Left forelimb (tissue), 1 donor: ENCODE measurements at places on chromosomes 4 and X.

GRCh38 chr4:185117300-185117934 lies 25.6 kb upstream of the SLC25A4 start:
- DNase-seq, result no peak

DNA sequence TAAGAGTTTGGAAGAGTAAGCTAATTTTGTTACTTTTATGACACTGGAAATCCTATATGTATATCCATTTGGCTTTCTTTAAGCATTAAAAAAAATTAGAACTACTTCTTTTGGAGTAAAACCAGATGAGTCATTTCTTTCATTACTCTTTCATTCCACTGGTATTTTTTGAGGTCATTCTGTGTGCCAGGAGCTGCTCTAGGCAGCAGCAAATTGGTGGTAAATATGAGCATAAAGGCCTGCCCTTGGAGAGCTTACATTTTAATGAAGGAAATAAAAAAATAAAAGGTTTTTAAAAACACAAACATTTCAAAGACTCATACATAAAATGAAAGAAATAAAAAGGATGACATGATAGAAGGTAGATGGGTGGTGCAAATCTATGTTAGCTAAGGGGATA lies 37.4 kb downstream of the MID1 start:
- DNase-seq, result no peak

GRCh38 chrX:72255445-72255844 lies 16.6 kb upstream of the ERCC6L start:
- no peak for DNase-seq

DNA sequence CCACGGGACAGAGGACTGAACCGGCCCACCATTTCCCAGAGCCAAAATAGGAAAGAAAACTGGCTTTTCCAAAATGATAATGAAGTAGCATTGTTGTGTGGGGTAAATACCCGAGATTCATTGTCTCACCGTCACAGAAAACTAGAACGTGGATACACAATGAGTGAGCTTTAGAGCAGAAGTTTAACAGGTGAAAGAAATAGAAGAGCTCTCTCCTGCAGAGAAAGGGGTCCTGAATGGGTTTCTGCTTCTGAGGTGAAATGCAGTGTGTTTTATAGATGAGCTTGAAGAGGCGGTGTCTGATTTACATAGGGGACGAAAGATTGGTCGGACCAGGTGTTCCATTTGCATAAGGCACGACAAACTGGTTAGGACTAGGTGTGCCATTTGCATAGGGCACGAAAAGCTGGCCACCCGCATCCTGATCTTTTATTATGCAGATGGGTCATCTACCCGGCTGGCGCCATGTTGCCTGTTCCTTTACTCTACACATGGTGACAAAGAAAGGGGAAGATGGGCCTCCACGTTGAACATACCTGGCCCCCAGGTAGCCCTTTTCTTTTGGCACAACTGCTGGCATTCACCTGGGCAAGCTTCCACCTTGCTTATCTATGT lies 118.1 kb downstream of the ATXN3L start:
- DNase-seq, result no peak

DNA sequence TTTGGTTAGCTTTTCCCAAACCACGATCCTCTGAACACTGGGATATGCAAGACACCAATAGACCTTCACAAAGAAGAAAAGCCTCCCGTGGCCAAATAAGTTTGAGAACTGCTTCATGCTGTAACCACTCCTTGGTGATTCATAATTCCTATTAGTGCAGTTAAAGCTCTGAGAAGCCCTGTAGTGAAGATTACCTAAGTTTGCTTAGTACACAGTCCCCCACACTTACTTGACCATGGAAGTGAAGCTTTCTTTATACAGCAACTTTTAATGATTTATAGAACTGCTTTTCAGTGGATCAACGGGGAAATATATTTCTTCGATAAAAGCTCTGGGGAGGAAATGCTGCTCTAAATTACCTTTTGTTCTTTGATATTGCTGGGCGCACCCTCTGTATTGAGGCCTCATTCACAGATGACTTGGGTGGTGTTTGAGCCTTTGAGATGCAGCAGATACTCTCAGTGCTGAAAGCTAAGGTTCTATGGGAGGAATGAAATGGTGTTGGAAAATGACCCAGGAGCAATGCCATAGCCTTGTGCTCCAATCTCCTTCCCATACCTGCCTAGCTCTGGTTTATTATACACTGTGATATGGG lies 67.4 kb downstream of the CBLL2 start:
- DNase-seq, result no peak

- DNase-seq, result peak; percentile 61
Observed at GRCh38 chrX:80808881-80809411, 731 bp downstream of the BRWD3 start.

DNA sequence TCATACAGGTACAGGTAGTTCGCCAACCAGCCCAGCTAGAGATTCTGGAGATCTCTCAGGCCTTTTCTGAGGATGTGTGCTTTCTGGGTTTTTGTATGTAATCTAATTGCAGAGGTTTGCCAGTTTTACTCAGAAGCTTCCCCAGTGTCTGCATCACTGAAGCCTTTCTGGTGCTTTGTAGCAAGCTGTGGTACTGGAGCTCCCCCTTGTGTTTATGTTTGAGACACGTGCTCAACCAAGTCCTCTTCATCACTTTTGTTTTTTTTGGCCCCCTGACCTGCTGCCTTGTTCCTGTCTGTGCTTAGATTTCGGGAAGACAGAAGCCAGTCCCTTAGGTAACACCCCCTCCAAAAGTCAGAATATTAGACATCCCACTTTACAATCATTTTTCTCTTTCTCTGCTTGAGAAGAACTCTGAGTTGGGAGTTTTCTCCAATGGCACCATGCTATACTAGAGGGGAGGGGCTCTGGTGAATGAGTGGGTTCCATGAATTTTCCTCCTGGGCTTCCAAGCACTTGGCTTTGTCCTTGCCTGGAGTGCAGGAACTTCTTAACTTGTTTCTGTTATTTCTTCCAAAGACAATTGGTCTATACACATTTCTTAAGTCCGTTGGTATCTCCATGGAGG lies 128.4 kb upstream of the TBC1D9 start:
- DNase-seq, result no peak
